ENCODE measurements at places on chromosomes 12 and 14.

DNA sequence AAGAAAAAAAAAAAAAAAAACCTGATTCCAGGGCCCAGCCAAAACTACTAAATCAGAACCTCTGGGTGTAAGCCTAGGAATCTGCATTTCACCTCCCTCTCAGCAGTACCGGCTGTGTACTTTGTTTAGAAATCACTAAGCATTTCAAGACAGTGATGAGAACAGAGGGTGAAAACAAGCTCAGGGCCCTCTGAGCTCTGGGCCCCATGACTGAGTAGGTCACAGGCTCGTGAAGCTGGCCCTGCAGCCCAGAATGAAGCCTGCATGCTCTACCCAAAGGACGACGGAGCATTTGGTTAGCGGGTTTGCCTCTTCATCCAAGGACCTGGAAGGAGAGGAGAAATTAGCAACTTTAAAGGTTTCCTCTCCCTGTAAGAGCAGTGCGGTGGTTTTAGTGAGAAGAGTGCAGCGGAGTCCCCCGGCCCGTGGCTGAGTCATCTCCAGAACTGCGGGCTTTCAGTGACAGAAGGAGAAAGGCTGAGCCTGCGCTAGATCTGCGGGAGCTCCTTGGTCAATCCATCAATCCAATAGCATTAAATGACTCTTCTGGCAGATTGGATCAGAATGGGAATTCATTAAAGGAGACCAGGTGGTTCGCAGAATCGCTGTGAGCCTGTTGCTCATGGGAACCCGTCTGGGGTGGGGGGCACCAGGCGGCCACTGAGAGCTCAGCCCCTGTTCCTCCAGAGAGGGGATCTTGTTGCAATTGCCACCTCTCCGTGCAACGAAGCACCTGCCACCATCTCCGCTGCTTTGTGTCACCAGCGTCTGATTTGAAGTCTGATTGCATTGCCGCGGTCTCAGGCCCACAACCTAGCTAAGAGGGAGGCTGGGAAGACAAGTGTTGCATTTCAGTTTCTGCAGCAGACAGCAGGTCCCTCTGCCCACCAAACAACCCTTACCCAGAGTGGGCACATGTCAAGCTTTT, 7.3 kb downstream of the IL31 start:
- DNase-seq = no peak

DNA sequence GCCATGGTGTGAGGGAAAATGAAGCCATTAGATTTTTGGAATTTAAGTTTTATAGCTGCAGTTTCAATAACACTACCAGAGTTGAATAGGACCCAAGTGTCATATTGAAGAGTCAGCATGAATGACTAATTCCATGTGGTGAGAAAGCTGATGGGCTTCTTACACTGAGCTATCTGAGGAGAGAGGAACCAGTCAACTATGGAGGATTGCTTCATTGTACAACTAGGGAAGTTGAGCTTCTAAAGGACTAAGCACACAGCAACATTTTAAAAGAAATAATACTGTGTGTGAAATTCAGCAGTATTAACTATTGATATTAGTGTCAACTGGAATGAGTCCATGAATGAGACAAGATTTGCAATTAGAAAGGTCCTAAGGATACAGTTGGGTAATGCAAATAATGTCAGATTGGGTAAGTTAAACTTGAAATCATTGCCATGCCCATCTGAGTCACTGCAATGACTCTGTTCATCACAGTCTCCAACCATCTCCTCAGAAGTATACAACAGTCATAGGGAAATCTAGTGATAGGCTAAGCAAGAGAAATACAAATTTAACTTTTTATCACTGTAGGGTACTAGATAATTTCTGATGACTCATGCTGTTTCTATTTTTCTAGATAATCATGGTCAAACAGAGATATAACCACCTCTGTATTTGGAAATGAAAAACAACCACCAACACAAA, 394.2 kb downstream of the FSCB start:
- no peak for DNase-seq

- DNase-seq = no peak
Measured at GRCh38 chr12:76450690-76451089, 102.5 kb upstream of the BBS10 start.

DNA sequence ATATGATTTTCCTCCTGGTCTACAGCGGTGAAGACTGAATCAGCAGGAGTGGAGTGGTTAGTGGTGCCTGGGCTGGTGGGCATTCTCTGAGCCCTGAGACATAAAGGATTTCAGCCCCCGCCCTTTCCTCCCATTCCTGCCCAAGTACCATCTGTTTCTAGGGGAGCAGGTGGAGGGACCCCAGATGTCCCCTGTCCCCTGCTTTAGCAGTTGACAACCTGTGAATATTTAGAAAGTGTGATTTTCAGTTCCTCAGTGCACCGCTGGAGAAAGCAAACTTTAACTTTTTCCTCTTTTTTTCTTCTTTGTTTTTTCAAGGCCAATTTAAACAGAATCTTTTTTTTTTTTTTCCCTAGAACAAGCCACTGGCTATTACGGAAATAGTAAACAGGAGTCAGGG, 163.8 kb upstream of the MYL2 start:
- no peak for DNase-seq
